ENCODE measurements at places on chromosomes 7 and 10.

GRCh38 chr10:43983405-43983804 lies 334.7 kb upstream of the ZNF32 start:
- peak; percentile 36 for DNase-seq

DNA sequence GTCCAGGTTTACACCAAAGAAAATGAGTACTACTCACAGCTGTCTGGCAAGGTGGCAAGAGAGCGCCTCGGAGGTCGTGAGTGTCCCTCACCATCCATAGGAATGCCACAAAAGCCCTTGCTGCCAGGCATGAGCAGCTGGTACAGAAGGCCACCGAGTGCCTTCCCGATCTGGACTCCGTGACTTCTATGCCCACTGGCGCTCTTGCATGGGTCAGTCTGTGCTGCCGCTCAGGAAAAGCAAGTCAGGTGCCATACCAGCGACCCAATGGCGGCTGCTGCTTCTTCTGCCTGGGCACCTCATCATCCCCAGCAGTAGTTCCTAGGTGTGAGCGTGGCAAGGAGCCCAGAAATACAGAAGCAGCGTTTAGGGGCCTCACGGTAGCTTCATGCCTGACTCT lies 11.7 kb downstream of the TBXAS1 start:
- DNase-seq = no peak

DNA sequence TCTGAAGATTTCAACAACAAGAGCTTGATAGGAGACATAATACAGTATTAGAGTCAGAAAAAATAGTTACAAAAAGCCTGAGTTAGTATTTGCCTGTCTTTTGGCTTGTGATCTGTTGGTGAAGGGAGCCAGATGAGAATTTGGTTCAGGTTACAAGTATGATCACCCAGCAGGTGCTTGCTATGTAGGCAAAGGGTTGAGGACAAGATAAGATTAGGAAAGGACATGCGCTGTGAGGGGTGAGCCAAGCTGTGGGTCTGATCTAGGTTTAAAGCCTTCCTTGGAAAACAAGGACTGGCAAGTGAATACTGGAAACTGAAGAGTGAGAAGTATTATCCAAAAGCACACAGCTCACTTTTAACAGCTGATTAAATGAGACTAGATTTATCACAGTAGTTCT lies 28.7 kb upstream of the CD36 start:
- no peak for DNase-seq

GRCh38 chr10:120403109-120403508 lies 53.9 kb upstream of the PLPP4 start:
- DNase-seq = no peak

- no peak for DNase-seq
These were observed 56.5 kb upstream of the EEPD1 start for GRCh38 chr7:36096460-36097095.

GRCh38 chr10:108303149-108303548 lies 1138.6 kb upstream of the SORCS1 start:
- DNase-seq = no peak

- no peak for DNase-seq
These were observed 7.1 kb downstream of the ERV3-1 start for GRCh38 chr7:64999165-65000004.

GRCh38 chr7:25841575-25841974 lies 310.4 kb upstream of the NFE2L3 start:
- DNase-seq = no peak

- no peak for DNase-seq
These were observed 194.0 kb downstream of the CFTR start for GRCh38 chr7:117673839-117674238.

DNA sequence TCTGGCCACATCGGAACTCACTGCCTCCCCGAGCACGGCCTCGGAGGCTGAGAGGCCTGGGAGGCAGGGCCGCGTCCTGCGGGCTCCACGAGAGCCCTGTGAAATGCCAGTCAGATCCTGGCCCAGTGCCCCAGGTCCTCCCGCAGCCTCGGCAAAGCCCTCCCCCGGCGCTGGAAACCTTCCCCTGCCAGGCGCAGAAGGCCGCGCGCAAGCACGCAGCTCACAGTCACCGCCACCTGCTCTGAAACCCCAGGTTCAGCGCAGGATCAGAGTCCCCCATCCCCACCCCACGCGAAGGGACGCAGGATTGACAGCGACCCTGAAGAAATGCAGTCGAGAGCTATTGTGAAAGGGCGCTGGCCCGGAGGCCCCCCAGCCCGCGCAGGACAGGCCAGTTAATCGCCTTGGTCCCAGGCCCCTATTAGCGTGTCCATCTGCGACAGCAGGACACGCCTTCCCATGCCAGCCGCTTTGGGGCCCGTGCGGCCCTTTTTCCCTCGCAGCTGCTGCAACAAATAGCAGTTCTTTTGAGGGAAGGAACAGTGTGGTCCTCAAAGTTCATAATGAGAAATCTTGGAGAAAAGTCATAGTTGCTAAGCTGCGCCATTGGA lies 13.5 kb upstream of the EGFR start:
- no peak for DNase-seq

DNA sequence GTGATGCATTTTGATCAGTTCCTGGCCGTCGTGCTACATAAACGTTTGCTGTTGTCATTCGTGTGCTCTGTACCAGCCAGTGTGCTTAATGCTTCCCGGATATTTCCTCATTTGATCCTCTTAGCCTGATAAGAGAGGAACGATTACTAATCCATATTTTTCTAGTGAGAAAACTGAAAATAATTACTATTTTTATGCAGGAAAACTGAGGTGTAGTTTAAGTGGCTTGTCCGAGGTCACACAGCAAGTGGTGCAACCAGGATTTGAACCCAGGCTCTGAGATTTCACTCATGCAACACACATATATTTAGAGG lies 650 bp upstream of the SORBS1 start:
- no peak for DNase-seq

DNA sequence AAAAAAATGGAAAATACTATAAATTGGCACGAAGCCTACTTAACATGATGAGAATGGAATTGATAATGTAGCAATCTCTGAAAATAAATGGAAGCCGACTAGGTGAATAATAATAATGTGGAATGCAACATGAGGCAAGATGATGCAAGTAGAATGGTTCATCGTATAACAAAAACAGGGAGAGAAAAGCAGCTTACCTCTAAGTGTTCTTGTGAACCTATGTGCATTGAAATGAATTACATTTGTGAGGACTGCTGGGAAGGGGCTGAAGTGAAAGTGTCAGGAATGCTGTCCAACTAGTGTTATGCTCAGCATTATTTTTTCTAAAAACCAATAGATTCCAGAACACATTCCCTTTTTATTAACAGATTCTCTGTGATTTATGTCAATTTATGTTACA lies 440.6 kb upstream of the LRRN3 start:
- DNase-seq = no peak

DNA sequence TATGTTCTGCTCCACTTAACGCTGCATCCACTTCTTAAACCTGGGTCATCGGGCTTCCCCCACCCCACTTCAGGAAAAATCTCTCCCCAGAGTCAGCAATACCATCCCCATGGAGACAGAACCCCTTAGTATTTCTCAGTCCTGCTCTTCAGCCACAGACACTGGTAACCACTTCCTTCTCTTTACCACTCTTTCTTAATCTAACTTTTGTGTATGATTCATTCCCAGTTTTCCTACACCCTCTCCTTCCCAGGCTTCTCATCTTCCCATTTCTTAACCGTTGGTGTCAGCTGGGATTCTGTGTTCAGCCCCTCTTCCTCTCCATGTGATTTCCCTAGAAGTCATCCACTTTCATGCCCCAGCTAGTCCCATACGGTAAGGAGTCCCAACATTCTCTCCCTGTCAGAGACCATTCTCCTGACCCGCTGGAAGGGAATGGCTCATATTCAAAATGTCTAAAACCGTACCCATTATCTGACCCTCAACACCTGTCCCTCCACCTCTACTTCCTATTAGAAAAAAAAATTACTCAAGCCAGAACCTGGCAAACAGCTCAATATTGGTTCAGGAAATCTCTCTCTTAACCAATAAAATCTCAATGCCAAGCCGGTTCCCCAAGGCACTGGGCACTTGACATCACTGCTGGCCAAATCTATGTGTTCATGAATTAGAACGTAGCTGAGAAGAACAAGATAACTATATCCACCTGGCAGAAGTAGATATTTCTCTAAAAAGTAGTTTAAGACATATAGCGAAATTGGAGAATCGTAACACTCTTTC lies 89.4 kb downstream of the DGKI start:
- no peak for DNase-seq

DNA sequence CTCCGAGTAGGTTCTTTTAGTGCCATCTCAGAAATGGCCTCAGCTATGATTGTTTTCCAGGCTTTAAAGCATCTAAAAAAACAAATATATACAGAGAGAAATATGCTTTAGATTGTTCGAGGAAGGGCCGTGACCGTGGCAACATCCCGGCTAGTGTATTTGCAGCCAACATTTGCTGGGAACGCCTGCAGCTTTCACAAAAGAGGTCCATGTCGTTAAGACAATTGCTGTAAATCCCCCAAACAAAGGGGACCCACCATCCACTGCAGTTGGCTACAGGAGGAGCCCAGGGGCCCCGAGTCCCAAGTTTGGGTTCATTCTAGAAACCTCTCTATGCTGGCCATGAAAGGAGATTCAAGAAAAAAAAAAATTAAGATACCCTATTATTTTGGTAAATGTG lies 152.8 kb upstream of the TCF7L2 start:
- DNase-seq = no peak

GRCh38 chr10:88866454-88866853 lies 13.6 kb upstream of the STAMBPL1 start:
- no peak for DNase-seq

GRCh38 chr10:49526619-49527018 lies 12.3 kb downstream of the ERCC6 start:
- no peak for DNase-seq

- DNase-seq = no peak
These were observed 182.1 kb downstream of the FAM107B start for GRCh38 chr10:14592566-14592965.

- DNase-seq = no peak
These were observed 380 bp downstream of the NAT16 start for GRCh38 chr7:101179713-101180112.

- no peak for DNase-seq
These were observed 1461.4 kb downstream of the GATA3 start for GRCh38 chr10:9515922-9516321.

GRCh38 chr7:25180946-25181345 lies 47.3 kb downstream of the NPVF start:
- no peak for DNase-seq

- DNase-seq = peak; percentile 83
These were observed 77.6 kb downstream of the RALA start for GRCh38 chr7:39700932-39701331.

DNA sequence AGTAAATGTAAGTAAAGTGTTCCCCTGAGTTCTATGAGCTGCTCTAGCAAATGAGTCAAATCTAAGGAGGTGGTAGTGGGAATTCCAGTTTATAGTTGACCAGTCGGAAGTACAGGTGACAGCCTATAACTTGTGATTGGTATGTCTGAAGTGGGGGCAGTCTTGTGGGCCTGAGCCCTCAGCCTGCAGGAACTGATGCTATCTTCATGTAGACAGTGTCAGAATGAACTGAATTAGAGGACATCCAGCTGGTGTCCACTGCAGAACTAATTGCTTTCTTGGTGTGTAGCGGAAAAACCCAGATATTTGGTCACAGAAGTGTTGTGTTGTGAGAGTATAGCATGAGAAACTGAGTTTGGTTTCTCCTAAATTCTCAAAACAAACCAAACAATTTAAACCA lies 127.9 kb upstream of the AMPH start:
- DNase-seq = no peak

DNA sequence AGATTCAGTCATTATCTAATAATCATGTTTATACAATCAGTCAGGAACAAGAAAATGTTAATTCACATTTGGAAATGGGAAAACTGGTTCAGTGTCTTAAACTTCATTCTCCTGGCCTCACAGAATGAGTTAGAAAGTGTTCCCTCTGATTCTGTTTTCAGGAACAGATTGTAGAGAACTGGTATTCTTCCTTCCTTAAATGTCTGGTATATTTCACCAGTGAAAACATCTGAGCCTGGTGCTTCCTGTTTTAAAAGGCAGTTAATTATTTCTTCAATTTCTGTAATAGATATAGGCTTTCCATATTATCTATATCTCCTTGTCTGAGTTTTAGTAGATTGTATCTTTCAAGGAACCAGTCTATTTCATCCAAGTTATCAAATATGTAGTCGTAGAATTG lies 97.1 kb upstream of the TMEM168 start:
- DNase-seq = no peak

DNA sequence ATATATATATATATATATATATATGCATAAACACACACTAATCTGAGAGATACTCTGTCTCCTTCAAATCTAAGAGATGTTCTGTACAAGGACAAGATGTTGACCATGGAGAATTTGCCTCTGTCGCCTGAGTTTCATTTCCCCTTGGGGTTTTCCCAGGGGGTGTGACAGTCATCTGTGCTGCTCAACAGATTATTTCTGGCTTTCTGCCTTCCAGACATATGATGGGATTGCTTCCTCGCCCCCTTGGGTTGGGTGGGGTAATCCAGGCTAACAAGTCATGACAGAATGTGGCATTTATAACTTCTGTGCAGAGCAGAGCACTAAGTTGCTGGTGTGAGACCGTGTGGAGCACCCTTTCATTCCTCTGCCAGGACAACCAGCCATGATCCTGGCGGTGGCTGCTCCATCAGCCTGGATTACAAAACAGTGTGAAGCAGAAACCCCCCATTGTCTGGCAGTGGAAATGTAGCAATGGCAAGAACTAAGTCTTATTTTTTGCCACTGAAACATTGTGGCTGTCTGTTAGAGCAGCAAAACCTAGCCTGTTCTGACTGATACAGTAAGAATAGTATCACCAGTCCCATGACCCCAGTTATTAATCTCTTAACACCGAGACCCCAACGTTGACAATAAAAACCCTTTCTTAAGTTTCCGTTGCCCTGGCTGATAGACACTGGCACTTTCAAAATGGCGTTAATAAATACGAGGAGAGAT lies 13.7 kb upstream of the USP6NL start:
- DNase-seq = no peak

DNA sequence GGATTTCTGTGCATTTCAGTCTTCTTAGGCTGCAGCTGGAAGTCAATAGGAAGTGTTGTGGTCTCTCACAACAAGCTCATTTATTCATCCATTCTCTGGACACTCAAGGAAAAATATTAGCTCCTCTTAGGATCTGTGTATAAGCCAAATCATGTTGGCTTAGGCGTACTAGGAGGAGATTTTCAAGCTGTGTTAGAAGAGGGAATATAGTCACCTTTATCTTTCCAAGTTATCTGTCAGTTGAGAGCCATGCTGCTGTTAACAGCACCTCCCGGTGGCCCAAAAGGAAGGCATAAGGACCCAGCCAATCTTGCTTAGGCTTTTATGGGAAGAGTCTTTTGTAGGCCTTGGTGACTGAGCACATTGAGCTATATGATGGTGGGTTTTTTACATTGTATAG lies 220.0 kb downstream of the LRMDA start:
- no peak for DNase-seq

DNA sequence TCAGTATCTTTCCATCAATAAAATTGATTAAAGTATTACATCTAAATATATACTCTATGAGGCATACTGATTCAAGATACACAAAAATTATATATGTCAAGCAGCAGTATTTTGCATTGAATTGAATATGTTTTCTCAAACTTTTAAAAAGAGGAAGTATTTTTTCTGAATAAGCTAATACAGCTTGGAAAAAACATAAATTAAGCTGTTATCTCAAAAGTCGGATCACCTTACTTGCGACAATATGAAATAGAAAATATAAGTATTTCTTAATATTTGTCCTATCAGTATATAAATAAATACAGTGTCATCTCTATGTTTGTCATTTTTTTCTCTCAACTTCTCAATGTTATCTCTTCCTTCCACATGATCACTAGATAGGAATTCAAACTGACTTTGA lies 139.3 kb downstream of the MBL2 start:
- DNase-seq = no peak
